HCT116 (cell line): ENCODE measurements at places on chromosomes 12 and 14.
A peak's percentile ranks its signal among the peaks of the same experiment; 100 is the strongest.

DNA sequence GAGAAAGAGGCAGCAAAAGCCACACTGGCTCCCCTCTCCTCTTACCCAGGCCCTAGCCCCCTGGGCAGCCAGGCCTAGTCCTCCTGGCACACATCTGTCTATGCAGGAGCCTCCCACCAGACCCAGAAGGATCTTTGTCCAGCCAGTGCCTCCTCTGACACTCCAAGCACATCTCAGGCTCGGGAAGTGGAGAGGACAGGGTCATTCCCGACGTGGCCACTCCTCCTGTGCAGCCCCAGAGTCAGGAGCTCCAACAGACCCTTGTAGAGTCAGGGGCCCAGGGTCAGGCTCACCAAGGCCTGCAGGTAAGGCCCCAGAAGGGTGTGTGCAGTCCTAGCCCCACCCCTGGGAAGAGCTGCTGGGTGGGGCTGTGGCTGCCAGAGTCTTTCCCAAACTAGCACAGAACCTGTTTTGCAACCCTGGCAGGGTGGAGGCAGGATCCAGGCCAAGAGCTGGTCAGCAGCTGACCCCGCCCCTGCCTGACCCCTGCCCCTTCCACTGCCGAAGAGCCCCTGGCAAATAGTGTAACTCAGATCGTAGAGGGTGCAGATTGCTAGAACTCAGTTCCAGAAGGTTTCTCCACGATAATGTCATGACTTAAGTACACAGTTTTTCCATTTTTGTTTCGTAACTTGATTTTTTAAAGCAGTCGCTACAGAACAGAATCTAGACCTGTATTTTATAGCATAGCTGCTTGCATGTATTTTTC is 26.6 kb upstream of the PNMA1 start:
- H3K27ac ChIP-seq = peak overlapping the region; percentile 84
- H3K4me3 ChIP-seq = peak overlapping the region; percentile 52
- H3K36me3 ChIP-seq = peaks cover 9% of the 10 kb centered on the region; the same call in 1 of the 2 replicates

DNA sequence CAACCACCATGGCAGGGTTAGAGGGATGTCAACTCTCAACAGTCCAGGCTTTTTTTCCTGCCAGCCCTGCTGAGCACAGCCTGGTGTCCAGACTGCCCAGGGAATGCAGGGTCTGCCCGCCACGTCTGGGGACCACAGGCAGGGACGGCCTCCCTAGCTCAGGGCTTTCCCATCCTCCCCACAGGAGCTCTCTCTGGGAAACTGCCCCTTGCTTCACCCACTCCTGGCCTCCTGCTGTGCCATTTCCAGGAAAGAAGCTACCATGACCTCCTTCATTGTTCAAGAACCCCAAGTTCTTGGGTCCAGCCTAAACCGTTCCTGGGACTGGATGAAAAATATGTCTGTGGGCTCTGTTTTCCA is 4.8 kb downstream of the SCNN1A start:
- H3K36me3 ChIP-seq = 0 out of 2 replicates have a peak, but pooled peaks cover 15% of the 10 kb centered on the region
- peak overlapping the region; percentile 49 for H3K4me3 ChIP-seq
- peaks cover 78% of the 10 kb centered on the region for H3K4me1 ChIP-seq
- peak overlapping the region; percentile 100 for H3K27ac ChIP-seq
- H3K27me3 ChIP-seq = no peaks in the 10 kb centered on the region

DNA sequence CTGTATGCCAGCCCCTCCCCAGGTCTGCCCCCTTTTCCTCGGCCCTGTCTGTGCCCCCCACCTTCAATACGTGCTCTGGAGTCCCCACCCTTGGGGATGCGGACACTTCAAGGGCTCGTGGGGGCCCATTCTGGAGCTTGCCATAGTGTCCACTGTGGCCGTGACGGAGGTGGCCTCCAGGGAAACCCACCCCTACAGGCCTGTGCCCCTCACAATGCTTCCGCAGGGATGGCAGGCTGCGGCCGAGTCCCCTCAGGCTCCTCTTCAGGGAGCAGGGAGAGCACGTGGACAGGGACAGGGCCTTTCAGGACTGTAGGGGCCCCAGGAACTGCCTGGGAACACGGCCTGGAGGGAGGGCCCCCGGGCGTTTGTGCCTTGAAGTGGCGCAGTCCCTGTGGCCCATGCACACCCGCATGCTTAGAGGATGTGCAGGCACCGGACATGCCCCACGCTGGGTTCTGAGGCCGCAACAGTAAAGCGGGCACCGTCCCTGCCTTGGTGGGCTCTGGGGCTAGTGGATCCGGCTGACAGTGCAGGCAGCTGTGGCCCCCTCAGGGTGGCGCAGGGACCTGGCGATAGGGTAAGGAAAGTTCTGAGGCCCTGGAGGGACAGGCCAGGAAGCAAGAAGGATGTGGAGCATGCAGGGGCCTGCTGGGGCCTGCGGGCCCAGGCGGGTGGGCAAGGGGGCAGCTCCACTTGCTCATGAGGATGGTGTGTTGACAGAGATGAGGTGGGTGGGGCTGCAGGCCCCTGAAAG is 209.0 kb upstream of the RTL1 start:
- H3K4me1 ChIP-seq = no peaks in the 10 kb centered on the region
- no peak for DNase-seq
- no peaks in the 10 kb centered on the region; the same call in 1 of the 2 replicates for H3K27me3 ChIP-seq
- H3K36me3 ChIP-seq = no peaks in the 10 kb centered on the region

- H3K36me3 ChIP-seq = no peaks in the 10 kb centered on the region
- H3K4me1 ChIP-seq = no peaks in the 10 kb centered on the region
- peaks cover 6% of the 10 kb centered on the region; the same call in 1 of the 2 replicates for H3K27me3 ChIP-seq
- DNase-seq = no peak
- no peak overlapping the region for H3K4me3 ChIP-seq
- no peak overlapping the region for H3K27ac ChIP-seq
Observed at GRCh38 chr14:75523771-75524171, 1.5 kb downstream of the BATF start.

DNA sequence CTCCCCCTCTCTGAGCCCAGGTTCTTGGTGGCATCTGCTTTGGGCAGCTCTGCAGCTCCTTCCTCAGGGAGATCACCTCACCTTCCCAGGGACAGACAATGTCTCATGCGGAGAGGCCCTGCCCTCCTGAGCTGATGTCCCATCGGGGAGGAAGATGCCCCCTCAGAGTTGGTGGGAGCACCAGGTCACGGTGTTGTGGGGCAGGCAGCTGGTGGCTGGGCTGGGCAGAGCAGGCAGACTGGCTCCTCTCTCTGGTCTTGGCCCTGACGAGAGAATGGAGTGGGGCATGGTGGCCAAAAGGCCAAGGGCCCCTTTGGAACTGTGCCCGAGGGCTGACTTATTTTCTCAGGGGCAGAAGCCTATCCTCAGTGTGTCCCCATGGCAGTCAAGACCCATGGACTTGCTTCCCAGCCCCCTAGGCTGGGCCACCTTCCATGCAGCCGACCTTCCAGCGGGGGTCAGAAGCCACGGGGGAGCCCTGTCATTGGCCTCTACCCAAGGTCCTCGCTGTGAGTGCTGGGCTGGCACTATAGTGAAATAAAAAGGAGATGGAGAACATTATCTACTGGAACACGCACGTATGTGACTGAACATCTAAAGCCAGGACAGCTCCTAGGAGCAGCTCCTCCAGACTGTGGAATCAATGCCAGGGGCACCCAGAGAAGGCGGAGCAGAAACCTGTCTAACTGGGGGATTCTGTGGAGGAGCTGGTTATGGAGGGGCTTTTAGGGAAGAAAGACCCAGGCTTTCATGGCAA is 21.9 kb downstream of the PPP2R5C start:
- H3K4me3 ChIP-seq = no peak overlapping the region
- no peaks in the 10 kb centered on the region for H3K27me3 ChIP-seq
- no peaks in the 10 kb centered on the region for H3K4me1 ChIP-seq
- no peaks in the 10 kb centered on the region for H3K36me3 ChIP-seq
- no peak overlapping the region for H3K27ac ChIP-seq
- no peak for DNase-seq

GRCh38 chr14:99755629-99756603 is 37.3 kb upstream of the EML1 start:
- H3K27ac ChIP-seq = no peak overlapping the region
- peaks cover 28% of the 10 kb centered on the region for H3K4me1 ChIP-seq
- H3K4me3 ChIP-seq = no peak overlapping the region
- H3K27me3 ChIP-seq = no peaks in the 10 kb centered on the region; the same call in 1 of the 2 replicates
- DNase-seq = no peak
- no peaks in the 10 kb centered on the region for H3K36me3 ChIP-seq

DNA sequence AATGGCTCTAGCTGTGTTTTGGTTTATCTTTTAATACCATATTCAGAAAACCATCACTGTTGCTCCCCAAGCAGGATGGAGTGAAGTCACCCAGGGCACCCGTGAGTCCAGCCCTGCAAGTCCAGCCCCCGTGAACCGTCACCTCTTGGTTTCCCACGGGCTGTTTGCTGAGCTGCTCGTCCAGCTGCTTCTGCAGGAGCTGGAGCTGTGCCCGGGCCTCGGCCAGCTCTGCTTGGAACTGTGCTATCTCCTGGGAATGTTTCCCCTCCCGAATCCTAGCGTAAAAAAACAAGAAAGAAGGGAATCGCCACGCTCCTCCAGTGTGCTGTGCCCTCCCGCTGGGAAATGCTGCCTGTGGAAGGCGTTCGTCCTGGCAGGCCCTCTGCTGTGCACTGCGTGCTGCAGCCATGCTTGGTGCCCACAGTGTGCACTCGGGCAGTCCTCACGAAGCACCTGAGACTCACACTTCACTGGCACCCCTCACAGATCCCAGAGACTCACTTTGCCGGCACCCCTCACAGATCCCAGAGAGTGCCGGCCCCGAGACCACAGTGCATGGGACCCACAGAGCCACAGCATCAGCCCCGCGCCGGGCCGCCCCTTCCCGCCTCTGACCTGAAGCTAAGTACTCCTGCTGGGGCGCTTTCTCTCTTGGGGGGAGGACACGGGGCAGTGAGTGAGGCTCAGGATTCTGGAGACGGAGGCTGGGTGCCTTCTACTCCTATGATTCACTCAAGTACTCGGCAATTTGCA is 15.4 kb upstream of the ANKLE2 start:
- DNase-seq = no peak
- H3K36me3 ChIP-seq = peaks cover 21% of the 10 kb centered on the region
- H3K27ac ChIP-seq = no peak overlapping the region
- no peaks in the 10 kb centered on the region for H3K27me3 ChIP-seq
- no peak overlapping the region for H3K4me3 ChIP-seq
- H3K4me1 ChIP-seq = no peaks in the 10 kb centered on the region

DNA sequence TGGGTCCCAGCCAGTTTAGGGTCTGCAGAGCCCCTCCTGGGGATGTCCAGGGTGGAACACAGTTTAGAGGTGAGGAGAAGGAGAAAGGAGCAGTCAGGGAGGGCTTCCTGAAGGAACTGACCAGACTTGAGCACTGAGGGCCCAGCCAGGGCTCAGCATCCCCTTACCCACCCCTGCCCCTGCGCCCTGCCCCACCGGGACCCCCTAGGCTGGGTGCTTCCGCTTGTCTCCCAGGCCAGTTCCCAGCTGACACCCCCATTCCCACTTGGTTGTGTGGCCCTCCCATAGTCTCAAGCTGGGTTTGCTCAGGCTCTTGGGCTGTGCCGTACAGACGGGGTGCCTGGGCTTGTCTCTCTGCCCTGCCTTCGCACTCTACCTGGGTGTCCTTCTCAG is 26.3 kb upstream of the KIF26A start:
- H3K36me3 ChIP-seq = no peaks in the 10 kb centered on the region
- no peaks in the 10 kb centered on the region for H3K27me3 ChIP-seq
- no peak overlapping the region for H3K27ac ChIP-seq
